SJCRH30 (cell line): ENCODE measurements at places on chromosomes 3 and 15. TPM values are rescaled to one million over a fixed set of nuclear protein-coding genes. Genes with fewer than 3 reads are reported as not detected.

DNA sequence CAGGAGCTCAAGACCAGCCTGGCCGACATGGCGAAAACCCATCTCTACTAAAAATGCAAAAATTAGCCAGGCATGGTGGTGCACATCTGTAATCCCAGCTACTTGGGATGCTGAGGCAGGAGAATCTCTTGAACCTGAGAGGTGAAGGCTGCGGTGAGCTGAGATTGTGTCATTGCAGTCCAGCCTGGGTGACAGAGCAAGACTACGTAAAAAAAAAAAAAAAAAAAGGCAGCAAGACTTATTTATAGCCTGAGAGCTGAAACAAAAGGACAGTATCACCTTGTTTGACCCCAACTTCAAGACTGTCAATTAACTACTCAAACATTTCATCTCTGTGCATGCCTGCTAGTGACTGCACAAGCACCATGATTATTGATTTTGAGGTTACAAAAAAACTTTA lies 478.9 kb upstream of the GBE1 start:
- H3K27me3 ChIP-seq, result no peaks in the 10 kb centered on the region
- H3K36me3 ChIP-seq, result no peaks in the 10 kb centered on the region
- no peak overlapping the region for H3K27ac ChIP-seq
- DNase-seq, result no peak
- no peaks in the 10 kb centered on the region for H3K4me1 ChIP-seq
- no peak overlapping the region for H3K4me3 ChIP-seq

GRCh38 chr3:159881828-159882309 lies 106.8 kb upstream of the IL12A start:
- H3K27me3 ChIP-seq, result no peaks in the 10 kb centered on the region
- H3K4me3 ChIP-seq, result no peak overlapping the region
- H3K27ac ChIP-seq, result no peak overlapping the region
- DNase-seq, result peak; percentile 81
- H3K36me3 ChIP-seq, result no peaks in the 10 kb centered on the region

DNA sequence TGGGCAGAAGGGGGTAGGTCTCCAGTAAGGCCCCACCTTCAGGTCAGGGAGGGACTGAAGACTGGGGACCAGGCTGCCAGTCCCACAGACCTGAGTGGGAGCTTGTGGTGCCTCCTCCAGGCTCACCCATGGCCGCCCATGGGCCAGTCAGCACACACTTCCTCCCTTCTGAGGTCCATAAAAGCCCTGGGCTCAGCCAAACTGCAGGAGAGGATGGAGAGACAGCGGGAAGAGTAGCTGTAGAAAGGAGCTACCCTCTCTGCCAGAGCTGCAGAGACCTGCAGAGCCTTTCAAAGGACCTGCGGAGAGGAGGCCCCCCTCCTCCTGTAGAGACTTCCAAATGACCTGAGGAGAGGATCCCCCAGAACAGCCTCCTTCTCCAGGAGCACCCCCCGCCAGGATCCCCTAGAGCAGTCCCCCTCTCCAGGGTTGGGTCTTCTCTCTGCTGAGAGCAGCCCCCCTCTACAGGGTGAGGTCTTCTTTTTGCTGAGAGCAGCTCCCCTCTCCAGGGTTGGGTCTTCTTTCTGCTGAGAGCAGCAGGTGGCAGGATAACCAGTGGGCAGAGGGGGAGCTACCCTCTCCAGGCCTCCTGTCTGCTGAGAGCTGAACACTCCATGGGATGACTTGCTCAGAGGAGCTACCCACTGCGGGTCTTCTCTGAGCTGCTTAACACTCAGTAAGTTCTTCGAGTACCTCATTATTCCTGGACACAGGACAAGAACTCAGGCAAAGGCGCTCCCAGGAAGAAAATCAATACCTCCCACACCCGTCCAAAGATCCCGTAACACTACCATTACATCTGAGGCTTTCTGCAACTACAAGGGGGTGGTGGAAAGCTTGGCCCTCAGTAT lies 5.0 kb upstream of the SKIC8 start:
- no peak overlapping the region for H3K27ac ChIP-seq
- peaks cover 3% of the 10 kb centered on the region; the same call in 1 of the 2 replicates for H3K27me3 ChIP-seq
- H3K4me3 ChIP-seq, result no peak overlapping the region
- no peak for DNase-seq
- H3K4me1 ChIP-seq, result peaks cover 25% of the 10 kb centered on the region

DNA sequence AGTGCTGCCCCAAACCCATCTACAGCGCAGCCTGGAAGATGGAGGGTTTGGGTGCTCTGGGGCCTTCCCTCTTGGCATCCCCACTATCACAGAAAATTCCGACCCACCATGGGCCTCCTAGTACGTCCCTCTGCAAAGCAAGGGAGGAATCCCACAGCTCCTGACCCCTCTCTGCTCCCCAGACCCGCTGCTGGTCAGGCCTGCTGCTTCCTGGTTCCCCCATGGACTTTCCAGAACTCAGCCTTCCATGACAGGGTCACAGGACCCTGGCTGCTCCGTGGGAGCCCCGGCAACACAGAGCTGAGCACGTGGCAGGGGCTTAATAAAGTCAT lies 3.1 kb upstream of the LOXL1 start:
- peaks cover 44% of the 10 kb centered on the region for H3K4me1 ChIP-seq
- H3K27me3 ChIP-seq, result no peaks in the 10 kb centered on the region
- H3K4me3 ChIP-seq, result no peak overlapping the region; the same call in 1 of the 2 replicates
- no peaks in the 10 kb centered on the region; the same call in 1 of the 2 replicates for H3K36me3 ChIP-seq
- no peak for DNase-seq
- peak overlapping the region; percentile 88 for H3K27ac ChIP-seq

DNA sequence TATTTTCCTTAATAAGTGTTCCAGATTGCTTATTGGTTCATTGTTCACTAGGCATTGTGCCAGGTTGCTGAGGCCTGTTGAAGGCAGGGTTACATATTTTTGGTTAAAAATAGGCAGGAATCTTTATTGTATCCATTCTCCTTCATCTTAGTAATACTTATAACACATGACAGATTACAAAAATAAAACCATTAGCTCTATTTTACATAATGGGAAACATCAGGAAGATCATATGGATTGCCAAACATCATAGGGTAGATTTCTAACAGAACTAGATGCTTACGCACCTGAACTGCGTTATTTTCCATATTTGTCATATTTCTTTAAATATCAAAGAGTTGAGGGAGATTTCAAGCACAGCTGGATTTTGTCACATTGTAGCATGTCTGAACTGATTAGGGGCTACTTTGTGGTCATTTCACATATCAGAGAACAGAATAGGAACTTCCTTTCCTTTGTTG lies 462.9 kb upstream of the SGO1 start:
- H3K36me3 ChIP-seq, result no peaks in the 10 kb centered on the region
- DNase-seq, result no peak
- H3K4me1 ChIP-seq, result no peaks in the 10 kb centered on the region
- H3K27ac ChIP-seq, result no peak overlapping the region

DNA sequence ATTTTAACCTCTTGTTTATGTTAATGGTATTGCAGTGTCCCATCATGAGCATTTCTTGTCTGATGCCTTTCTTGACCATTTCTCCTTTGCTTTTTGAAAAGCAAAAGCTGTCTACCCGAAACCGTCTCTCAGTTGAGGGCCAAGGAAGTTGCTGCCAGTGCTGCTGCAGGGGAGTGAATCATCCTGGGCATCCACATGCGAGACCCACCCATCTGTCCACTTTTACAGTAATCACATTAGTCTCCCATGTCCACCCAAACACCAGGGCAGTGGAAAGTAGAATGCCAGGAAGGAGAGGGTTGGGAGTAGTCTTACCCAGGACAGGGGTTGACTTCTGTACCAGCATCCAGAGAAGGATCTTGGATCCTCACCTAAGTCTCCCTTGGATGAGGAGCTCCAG lies 48.6 kb upstream of the TEX264 start:
- H3K27me3 ChIP-seq, result no peaks in the 10 kb centered on the region
- 0 out of 2 replicates have a peak, but pooled peaks cover 3% of the 10 kb centered on the region for H3K4me1 ChIP-seq
- H3K4me3 ChIP-seq, result no peak overlapping the region
- no peak overlapping the region for H3K27ac ChIP-seq
- H3K36me3 ChIP-seq, result peaks cover under 1% of the 10 kb centered on the region; the same call in 1 of the 2 replicates
- DNase-seq, result no peak

DNA sequence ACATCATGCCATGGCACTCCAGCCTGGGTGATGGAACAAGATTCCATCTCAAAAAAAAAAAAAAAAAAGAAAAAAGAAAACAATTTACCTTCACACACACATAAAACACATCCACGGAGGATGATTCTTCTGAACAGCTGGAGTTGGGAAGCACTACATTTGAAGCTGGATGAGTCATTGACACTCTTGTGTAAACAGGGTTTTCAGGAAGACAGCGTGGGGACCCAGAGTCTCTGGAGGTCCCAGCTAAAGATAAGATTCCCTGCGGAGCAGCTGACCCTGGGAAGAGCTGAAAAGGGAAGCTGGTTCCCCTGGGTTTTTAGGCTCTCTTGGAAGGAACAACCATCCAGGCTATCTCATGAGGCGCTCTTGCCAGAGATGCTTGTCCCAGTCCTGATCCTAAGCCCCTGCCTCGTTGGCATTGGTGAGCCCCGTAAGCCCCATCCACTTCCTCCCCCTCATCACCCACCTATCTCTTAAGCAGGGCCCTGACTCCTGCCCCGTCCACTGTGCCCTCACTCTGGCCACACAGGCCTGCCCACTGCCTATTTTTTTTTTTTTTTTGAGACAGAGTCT lies 32.0 kb upstream of the FURIN start:
- H3K4me1 ChIP-seq, result peaks cover 14% of the 10 kb centered on the region
- H3K27me3 ChIP-seq, result no peaks in the 10 kb centered on the region; the same call in 1 of the 2 replicates
- peak; percentile 82 for DNase-seq

DNA sequence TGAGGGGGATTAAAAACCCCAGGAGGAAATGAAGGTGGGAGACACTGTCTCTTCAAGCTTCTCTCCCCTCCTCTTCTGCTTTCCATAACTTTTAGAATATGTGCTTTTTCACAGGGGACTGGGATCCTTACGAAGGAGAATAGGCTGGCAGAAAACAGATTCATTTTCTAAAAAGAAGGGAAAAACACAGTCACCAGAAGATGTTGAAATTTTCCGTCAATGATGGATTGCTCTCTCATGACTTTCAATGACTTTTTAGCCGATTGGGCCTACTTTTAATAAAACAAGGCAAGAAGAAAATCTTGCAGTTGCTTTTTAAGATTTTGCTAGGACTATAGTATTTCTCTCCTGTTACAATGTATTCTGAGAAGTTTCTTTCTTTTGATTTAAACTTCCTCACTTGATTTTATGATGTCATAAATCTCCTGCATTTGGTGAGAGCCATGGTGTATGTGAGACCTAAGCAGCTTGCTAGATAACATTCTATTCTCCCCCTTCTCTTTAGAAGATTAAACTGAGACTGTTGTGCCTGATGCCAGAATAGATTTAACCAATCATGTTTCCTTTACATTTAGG lies 241.2 kb downstream of the FEZF2 start:
- no peak for DNase-seq
- H3K27ac ChIP-seq, result no peak overlapping the region
- H3K4me1 ChIP-seq, result peaks cover 21% of the 10 kb centered on the region
- no peaks in the 10 kb centered on the region for H3K36me3 ChIP-seq

DNA sequence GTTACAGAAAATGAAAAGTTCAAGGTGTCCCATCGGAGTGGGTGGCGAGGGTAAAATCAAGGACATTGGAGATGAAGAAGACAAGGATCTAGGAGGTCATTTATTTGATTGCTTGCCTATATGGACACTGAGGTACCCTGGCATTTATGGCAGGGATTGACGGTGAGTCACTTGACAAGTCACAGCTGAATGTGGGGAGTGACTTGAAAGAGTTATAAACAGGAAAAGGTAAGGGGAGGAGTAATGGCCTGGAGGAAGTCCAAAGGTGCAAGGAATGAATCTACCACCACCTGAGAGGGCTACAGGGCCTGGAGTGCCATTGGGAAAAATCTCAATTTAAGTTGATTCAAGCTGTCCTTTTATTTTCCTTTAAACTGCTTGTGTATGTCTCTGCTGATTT lies 11.8 kb upstream of the SGO1 start:
- H3K4me3 ChIP-seq, result no peak overlapping the region
- no peaks in the 10 kb centered on the region for H3K36me3 ChIP-seq
- no peaks in the 10 kb centered on the region for H3K27me3 ChIP-seq

- H3K4me3 ChIP-seq, result no peak overlapping the region
- H3K27ac ChIP-seq, result no peak overlapping the region
- H3K36me3 ChIP-seq, result no peaks in the 10 kb centered on the region
- no peak for DNase-seq
- no peaks in the 10 kb centered on the region; the same call in none of the 2 replicates for H3K27me3 ChIP-seq
These were observed 226.9 kb downstream of the ZNF385D start for GRCh38 chr3:21524133-21524532.

DNA sequence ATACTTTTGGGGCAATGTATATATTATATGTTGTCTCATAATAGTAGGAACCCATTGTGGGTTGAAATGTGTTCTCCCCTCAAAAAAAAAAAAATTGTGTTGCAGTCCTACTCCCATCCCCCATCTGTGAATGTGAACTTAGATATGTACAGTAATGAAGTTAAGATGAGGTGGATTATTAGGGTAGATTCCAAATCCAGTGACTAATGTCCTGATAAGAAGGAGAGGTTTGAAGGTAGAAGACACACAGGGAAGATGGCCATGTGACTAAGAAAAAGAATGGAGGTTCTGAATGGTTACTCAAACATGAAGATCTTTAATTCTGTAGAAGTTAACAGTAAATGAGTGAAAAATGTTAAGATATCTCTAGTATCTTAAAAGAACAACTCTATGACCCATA lies 3.0 kb upstream of the ATOSA start:
- H3K36me3 ChIP-seq, result no peaks in the 10 kb centered on the region
- peaks cover 8% of the 10 kb centered on the region for H3K4me1 ChIP-seq
- H3K4me3 ChIP-seq, result no peak overlapping the region
- H3K27ac ChIP-seq, result no peak overlapping the region
- no peak for DNase-seq
- H3K27me3 ChIP-seq, result no peaks in the 10 kb centered on the region

- H3K36me3 ChIP-seq, result no peaks in the 10 kb centered on the region
- peaks cover 3% of the 10 kb centered on the region; the same call in 1 of the 2 replicates for H3K27me3 ChIP-seq
- H3K27ac ChIP-seq, result no peak overlapping the region
- DNase-seq, result no peak
- no peaks in the 10 kb centered on the region for H3K4me1 ChIP-seq
These were observed 8.6 kb upstream of the CERS3 start for GRCh38 chr15:100537331-100537730.

DNA sequence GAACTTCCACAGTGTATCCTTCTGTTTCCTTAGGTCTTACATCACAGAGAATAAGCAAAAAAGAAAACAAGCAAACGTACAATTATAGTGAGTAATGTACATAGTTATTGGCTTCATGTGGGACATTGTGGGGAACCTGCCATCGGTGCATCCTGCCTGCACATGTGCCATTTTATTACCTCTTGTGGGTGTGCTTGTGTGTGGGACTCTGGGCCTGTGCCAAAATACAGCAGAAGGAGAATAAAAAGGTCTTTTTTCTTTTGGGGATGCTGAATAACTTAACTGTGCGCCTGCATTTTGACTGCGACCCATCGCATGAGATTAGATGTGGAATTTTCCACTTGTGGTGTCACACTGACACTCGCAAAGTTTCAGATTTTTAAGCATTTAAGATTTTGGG lies 169.6 kb upstream of the DCBLD2 start:
- no peak overlapping the region for H3K4me3 ChIP-seq
- no peak for DNase-seq
- H3K4me1 ChIP-seq, result no peaks in the 10 kb centered on the region

DNA sequence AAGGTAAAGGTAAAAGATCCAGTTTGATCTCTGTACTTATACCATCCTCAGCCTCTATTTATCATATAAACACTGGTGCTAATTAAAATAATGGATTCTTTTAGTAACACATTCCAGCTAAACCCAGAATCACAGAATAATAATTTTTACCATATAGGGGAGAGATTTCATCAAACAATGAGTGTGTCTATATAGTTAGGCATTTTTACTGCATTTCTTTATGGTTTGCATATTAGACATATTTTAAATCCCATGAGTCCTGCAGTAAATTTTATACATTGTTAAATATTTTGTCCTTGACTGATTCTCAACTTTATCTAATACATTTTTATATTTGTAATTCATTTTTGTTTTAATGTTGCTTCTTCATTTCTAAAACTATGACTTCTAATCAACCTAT lies 323.7 kb upstream of the AGTR1 start:
- no peak for DNase-seq
- H3K4me3 ChIP-seq, result no peak overlapping the region

The ATP8B4 gene
- 14.4 and 14.7 TPM in 2 replicates for total RNA-seq

The CLDN16 gene
- not detected in 2 replicates for total RNA-seq

The CKMT1B gene
- 0.43 TPM in 1 of 2 replicates, not detected in the other for total RNA-seq

The TSPAN3 gene
- 463 and 473 TPM in 2 replicates for total RNA-seq
